ENCODE measurements at places on chromosomes 4 and X.

DNA sequence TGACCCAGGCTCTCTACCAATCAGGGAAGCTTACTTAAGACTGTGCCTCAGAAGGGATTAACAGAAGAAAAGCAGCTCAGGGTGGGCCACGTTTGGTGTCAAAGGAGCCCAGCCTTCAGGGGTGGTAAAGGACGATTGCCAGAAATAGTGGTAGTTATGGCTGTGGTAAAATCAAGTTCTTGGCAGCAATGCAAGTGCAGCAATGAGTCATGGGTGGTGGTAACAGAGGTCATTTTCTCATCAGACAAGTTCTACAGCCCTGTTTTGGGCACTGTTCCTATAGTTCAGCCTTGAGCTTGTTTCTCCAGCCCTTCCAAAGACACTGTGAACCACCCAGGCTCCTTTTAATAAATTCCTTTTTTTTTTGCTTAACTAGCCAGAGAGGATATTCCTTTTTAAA, 120.3 kb downstream of the EFHC2 start:
- DNase-seq = no peak

- DNase-seq = no peak
Measured at GRCh38 chrX:128436397-128437103, 384.3 kb upstream of the ACTRT1 start.

DNA sequence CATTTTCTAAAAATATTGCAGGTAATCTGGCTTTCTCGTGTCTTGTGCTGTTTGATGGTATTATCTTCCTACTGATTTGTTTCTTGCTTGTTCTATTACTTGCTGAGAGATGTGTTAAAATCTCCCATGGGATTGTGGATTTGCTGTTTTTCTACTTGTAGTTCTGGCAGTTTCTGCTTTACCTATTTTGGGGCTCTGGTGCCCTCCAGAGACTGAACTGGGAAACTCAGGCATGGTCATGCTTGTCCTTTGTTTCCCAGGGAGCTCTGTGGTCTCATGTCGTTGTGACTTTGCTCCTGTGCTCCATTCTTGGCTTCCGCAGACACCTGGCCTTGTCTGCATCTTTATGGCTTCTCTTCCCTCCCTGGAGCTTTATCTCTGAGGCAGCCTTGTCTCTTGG, 39.5 kb downstream of the NSD2 start:
- DNase-seq = no peak

DNA sequence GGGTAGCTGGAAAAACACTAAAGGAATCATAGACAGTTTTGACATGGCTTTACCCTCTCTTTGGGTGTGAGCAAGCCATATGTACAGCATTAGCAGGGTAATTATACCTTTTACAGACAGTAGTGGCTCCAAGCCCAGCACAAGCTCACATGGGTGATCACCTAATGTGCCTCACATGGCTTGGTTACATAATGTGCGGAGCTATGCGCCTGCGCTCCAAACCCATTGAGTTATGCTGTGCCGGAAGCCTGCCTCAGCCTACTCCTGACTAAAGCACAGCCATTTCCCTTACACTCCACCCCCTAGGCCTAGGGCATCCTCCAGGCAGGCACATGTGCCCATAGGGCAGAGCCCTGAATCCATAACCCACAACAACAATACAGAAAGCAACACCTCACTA, 6.5 kb upstream of the TSPAN5 start:
- no peak for DNase-seq

DNA sequence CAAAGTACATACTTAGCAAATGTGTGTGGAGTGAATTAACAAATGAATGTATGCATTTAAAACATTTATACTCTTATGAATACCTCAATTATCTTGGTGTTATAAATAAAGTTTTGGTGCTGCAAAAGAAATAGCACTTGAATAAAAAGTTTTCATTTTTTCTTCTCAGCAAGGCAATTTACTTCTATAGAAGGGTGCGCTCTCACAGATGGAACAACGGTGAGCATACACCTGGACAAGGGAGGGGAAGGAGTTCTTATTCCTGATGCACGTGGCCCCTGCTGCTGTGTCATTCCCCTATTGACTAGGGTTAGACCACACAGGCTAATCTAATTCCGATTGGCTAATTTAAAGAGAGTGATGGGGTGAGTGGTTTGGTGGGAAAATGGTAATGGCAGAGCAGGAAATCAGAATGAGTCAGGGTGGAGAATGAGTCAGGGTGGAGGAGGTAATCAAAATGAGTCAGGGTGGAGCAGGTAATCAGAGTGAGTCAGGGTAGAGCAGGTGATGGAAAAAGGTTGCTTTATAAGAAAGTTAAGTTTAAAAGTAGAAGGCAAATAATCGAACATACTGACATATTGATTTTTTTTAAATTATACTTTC, 28.2 kb upstream of the PGK1 start:
- no peak for DNase-seq

DNA sequence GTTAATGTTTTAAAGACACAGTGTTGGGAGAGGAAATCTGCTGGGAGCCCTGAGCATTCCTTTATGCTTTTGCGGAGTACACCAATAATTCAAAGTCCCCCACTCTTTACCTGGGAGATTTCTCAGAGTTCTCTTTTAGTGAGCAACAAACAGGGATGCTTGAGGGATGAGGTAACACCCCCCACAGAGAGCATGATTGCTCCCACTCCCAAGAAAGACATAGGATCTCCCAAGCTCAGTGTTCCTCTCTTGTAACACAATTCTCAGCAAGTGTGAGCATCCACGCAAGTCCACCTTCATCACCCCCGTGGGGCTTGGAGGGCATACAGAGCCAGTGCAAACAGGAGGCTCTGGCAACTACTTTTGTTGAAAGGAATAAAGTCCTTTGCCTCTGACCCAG, 36.1 kb downstream of the GSPT2 start:
- no peak for DNase-seq

DNA sequence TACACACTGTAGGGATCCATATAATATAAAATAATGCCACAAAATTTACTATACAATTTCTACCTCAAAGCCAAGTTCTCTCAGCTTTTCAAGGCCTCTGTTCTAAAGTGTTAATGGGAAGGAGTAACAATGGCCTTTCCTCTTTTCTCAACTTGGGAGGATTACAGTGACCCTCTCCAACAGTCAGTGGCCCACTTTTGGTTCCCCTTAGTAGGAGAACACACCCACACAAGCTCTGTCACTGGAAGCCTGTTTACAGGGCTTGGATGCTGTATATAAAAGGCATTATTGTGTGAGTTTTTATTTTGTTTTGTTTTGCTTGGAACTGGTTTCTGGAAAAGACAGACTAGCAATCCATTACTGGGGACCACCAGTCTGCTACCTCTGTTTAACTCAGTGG, 1.8 kb downstream of the ARHGEF6 start:
- DNase-seq = no peak

GRCh38 chr4:3514806-3515501, 17.3 kb downstream of the LRPAP1 start:
- DNase-seq = no peak

DNA sequence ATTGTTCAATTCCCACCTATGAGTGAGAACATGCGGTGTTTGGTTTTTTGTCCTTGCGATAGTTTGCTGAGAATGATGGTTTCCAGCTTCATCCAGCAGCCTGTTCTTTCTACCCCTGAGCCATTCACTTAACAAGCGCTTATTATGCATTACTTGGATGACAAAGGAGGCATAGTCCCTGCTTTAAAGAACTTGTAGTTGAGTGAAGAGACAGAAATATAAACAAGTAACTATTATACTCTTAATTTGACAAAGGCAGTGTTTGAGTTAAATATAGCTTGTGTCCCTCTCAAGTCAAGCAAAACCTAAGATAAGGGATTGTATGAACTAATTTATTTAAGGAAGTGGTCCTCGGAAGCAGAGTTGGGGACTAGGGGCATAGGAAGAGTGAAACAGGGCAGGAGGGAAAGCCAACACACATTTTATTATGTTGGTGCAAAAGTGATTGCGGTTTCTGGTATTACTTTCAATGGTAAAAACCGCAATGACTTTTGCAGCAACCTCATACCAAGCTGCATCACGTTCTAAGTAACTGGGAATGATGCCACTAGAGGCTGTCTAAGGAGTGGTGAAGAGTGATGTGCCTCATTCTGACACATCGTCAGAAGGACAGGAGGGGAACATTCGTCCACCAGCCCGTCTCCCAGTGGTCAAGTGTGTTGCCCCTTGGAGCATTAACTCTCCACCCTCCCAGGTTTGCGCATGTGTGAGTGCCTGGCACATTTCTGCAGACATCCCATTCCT, 41.8 kb downstream of the QDPR start:
- no peak for DNase-seq

DNA sequence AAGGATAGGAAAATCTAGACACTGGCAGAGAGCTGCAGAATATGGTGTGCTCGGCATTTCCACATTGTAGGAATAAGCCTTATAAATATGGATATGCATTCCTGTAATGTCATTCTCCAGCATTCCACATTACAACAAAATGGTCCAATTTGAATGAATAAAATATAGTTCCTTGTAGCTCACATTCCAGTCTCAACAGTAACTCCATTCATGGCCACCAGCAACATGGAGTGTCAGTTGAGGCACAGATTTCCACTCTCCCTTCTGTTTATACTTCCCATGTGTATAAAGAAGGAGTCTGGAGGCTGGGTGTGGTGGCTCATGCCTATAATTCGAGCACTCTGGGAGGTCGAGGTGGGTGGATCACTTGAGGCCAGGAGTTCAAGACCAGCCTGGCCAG, 84.5 kb downstream of the AASDH start:
- DNase-seq = no peak

- no peak for DNase-seq
Measured at GRCh38 chr4:15010038-15010585, 7.8 kb downstream of the CPEB2 start.

- DNase-seq = peak; percentile 31
Measured at GRCh38 chrX:118726887-118727685, at the start of gene IL13RA1. Gene IL13RA1, plus strand, starts transcription at chrX:118727606. Its CDS starts 33 bp downstream, at chrX:118727639.

DNA sequence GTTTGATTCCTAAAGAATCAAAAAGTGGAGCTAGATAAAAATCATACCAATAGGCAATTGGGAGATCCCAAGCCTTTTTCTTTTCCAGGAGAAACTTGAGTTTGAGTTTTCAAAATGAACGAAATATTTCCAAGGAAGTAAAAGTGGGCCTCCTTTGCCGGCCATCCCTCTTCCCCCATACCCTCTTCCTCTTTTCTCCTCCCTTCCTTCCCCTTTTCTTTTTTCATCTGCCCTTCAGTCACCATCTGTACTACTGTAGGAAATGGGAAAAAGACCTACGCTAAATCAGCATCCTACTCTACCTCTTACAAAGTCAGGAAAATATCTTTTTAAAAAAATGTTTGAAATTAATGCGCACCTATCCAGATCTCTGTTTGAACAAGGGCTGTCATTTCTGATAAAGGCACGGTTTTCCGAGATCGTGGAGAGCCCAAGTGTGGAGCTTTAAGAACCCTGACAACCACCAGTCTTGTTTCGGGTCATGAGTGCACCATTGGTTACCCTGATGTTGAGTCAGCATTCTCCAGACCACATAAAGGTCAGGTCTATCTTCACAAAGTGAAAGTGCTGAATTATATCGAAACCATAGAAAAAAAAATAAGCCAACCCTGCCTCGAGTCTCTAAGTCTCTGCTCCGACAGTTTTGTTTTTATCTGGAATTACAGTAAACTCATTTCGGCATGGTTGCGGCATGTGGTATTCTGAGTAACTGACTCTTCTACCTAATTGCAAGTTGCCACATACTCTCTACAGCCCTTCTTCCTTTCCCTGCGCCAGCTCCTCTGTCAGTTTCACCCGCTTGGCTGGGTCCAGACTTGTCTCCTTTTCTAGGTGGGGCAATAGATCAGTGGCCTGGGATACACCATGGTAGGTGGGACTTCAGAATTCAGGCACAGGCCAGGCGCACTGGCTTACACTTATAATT, 140.2 kb upstream of the KLF3 start:
- DNase-seq = peak; percentile 52

- no peak for DNase-seq
Measured at GRCh38 chr4:87857789-87858188, 25.0 kb downstream of the MEPE start.

DNA sequence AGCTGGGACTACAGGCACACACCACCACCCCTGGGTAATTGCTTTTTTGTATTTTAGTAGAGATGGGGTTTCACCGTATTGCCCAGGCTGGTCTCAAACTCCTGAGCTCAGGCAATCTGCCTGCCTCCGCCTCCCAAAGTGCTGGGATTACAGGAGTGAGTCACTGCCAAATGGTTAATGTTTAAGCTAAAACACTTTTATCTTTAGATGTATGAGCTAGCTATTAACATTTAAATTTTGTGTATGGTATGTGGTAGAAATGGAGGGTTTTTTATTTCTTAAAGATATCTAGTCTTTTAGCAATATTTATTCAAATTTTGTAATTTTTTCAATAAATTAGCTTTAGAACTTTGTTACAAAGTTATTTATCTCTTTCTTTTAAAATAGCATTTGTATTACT, 1659.8 kb upstream of the ADGRL3 start:
- no peak for DNase-seq

GRCh38 chr4:169109035-169109675, 99.1 kb upstream of the CBR4 start:
- DNase-seq = no peak

DNA sequence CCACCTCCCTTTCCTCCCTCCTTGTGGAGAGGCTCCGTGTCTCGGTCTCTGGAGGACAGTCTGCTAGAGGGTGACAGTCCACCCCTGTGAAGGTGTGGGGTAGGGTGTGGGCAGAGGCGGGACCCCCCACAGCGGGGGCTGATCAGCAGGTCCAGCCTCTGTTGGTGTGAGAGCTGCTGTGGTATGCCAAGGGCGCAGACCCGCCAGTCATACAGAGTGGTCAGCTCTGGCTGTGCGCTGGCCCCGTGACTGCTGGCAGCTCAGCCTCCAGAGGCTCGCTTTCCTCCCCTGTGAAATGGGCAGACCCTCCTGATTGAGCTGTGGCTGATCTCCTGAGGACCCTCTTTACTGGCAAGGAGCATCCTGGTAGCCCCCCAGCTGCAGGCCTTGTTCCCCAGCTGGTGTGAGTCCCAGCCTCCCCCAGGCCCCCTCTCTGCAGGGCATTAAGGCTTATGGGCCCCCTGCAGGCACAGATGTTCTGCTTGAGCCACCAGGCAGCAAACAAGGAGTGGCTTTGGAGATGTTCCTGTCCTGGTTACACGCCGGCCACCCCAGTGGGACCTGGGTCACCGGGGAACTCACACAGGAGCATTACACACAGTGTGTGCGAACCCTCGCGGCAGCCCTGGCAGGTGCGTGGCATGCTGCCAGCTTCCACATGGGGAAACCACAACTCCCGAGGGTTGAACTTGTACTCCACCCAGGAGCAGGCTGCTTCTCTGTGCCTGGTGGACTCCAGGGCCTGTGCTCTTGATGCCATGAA, 76.8 kb downstream of the PPP2R2C start:
- no peak for DNase-seq

- DNase-seq = no peak
Measured at GRCh38 chr4:142974328-142974727, 128.2 kb upstream of the INPP4B start.

DNA sequence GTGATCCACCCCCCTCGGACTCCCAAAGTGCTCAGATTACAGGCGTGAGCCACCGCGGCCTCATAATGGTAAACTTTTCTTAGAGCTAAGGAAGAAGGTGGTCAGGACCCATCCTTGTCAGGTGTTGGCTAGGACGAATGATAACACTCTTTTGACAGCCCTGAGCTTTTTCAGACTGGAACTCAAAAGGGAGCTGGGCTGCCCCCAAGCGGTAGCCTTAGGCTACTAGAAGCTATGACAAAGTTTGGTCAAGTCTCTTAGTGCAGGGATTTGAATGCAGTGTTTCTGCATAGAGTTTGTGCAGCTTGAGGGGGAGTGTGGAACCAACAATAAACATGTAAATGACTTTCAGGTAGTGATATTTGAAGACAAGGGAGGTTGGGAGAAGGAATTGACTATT, 11.8 kb upstream of the HSD17B10 start:
- peak; percentile 33 for DNase-seq
